ENCODE measurements at places on chromosomes 12 and 14.

GRCh38 chr12:71661977-71662530, 1.6 kb downstream of the ZFC3H1 start:
- no peak for DNase-seq

DNA sequence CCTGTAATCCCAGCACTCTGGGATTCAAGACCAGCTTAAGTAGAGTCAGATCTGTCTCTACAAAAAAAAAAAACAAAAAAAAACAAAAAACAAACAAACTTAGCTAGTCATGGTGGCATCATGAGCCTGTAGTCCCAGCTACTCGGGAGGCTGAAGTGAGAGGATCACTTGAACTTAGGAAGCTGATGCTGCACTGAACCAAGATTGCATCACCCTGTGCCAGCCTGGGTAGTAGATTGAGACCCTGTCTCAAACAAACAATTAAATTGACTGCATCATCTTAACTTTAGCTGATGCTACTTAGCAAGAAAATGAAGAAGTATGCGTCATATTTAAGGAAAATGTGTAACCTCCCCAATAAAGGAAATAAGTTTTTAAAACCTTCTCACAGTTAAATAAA, 136.6 kb upstream of the ATXN7L3B start:
- DNase-seq, result no peak

- no peak for DNase-seq
Observed at GRCh38 chr14:63210812-63211211, 6.6 kb downstream of the RHOJ start.

DNA sequence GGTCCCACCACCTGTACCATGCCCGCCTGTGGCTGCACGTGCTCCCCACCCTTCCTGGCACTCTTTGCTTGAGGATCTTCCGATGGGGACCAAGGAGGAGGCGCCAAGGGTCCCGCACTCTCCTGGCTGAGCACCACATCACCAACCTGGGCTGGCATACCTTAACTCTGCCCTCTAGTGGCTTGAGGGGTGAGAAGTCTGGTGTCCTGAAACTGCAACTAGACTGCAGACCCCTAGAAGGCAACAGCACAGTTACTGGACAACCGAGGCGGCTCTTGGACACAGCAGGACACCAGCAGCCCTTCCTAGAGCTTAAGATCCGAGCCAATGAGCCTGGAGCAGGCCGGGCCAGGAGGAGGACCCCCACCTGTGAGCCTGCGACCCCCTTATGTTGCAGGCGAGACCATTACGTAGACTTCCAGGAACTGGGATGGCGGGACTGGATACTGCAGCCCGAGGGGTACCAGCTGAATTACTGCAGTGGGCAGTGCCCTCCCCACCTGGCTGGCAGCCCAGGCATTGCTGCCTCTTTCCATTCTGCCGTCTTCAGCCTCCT, 1.1 kb downstream of the INHBE start:
- no peak for DNase-seq

DNA sequence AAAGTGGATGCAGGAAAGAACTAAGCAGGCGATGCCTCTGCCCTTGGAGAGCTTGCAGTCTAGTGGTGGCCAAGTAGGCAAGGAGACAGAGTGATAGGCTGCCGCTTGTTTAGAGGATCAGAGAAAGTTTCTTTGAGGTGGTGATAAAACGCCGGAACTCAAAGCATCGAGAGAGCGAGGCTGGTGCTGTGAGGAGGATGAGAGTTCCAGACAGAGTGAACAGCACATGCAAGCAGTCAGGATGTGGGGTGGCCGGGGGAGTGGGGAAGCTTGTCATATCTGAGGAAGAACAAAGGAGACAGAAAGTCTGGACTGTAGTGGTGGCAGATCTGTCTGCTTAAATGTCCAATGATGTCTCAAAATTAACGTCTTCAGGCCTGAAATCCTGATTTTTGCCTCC, 319.7 kb downstream of the SNAPC1 start:
- DNase-seq, result no peak

GRCh38 chr12:46699986-46700385, 125.8 kb downstream of the SLC38A4 start:
- DNase-seq, result no peak

GRCh38 chr14:82190742-82191141, 657.1 kb upstream of the SEL1L start:
- no peak for DNase-seq

DNA sequence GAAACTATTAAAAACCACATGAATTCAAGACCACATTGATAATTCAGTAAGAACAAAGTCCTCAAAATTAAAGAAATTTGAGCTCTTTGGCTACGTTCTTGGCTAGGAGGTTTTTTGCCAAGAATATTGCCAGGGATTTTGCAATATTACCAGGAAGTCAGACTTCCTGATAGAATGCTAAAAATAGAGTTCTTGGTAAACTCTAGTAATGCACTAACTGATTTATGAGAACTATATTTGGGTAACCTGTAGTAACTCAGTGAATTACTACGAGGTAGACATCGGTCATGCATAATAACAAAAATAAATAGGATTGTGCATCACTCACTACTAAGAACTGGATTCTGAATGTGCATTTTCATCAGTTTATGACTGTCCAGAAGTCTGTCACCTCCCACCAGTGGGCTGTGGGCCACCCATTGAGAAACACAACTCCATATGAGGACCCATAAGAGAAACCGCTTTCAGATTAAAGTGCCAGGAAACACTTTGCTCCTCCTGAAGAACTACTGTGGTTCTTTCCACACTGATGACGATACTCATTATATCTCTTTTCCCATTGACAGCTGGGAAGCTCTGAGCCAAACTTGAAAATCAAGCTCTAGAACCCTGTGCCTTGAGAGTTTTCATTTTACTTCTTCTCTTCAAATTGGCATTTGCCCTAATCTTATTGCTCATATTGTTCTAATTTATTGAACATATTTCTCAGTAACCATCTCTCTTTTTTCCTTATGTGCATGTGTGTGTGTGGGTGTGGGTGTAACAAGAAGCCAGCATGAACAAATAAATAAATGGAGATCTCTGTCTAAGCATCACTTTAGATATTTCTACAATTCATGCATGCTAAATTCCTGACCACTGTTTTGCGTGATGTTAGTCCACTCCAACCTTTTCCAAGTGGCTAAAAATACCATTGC, 116.6 kb downstream of the BCL11B start:
- no peak for DNase-seq

- no peak for DNase-seq
Observed at GRCh38 chr12:93007544-93007943, 78.4 kb upstream of the EEA1 start.

- no peak for DNase-seq
Observed at GRCh38 chr12:91801048-91801447, 344.6 kb downstream of the BTG1 start.

GRCh38 chr14:35341454-35341750, 49.2 kb downstream of the PSMA6 start:
- no peak for DNase-seq

DNA sequence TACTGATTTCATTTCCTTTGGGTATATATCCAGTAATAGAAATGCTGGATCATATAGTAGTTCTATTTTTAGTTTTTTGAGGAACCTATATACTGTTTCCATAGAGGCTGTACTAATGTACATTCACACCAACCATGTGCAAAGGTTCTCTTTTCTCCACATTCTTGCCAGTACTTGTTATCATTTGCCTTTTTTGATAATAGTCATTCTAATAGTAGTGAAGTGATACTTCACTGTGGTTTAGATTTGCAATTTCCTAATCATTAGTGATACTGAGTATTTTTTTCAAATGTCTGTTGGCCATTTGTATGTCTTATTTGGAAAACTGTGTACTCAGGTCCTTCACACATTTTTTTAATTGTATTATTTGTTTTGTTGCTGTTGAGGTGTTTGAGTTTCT, 148.2 kb upstream of the NAV3 start:
- DNase-seq, result no peak

DNA sequence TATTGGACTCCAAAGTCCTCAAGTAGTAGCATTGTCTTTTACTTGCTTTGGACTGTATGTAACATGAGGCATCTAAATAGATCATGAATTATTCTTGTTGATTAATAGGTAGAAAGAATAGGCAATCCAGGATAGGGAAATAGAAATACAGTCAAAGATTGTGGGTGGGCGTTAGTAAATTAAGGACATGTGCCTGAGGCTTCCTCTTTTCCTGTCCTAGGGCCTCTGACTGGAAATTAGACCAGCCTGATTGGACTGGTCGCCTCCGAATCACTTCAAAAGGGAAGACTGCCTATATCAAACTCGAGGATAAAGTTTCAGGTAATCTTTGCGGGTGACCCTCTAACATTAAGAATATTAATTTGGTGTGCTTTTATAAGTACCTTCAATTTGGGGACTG, 7.6 kb downstream of the NECAP1 start:
- no peak for DNase-seq

GRCh38 chr14:77104393-77104792, 6.3 kb downstream of the CIPC start:
- no peak for DNase-seq

DNA sequence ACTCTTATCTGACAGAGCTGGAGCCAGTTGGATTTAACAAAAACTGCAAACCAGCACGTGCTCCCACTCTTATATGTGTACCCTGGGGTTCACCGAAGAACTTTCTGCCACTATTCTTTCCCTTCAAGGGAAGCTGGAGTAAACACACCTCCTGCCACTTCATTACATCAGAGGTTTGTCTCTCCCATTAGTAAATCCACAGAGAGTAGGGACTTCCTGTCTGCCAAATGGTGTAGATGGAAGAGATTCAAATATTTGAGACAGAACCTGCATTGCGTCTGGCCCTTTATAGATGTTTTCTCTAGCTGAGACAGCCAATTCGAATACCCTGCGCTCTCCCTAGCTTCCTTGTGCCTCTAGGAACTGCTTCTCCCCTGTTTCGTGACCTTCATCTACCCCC, 29.1 kb upstream of the AEBP2 start:
- DNase-seq, result no peak

GRCh38 chr14:78363008-78363407, 192.8 kb downstream of the NRXN3 start:
- DNase-seq, result no peak

GRCh38 chr14:68320495-68320894, 472.4 kb downstream of the ZFP36L1 start:
- DNase-seq, result no peak

GRCh38 chr14:22105006-22105623, 431.5 kb upstream of the OR4E1 start:
- DNase-seq, result no peak
